ENCODE measurements at places on chromosomes 11 and 22.

DNA sequence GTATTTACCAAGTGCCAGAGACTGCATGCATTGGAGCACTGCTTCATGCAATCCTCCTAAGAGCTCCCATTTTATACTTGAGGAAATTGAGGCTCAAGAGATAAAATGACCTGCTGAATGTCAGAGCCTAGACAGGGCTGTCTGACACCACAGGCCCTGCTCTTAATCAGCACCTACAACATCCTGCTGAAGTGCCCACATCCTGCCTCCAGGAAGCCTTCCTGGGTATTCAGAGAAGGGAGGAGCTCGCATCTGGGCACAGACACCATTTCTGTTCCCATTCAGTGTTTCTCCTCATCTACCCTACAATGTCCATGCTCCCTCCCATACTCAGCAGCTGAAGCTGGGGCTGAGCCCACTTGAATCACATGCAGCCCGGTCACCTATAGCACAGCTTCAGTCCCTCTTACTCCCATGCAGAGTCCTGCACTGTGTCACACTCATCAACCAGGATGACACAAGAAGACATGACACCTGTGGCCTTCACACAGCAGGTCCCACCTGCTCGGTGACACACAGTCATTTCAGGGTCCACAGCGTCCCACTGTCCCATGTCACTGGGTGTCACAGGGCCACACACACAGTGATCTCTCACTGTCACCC lies 53.1 kb downstream of the PDE2A start:
- DNase-seq = no peak

DNA sequence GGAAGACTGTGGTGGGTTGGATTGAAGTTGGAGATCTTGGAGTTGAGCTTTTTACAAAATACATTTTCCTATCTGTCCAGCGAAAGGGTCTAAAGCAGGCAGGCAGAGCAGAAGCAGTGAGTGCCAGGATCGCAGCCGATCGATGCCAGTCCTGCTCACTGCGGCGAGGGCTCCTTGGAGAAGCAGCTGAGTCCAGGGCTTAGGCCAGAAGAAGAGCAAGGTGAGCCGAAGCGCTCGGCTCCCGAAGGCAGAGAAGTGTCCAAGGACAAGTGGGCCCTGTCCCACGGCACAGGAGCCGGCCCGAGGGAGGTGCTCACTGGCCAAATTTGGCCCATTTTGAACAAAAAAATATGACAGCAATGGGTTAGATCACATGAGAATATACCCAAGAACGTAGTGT lies 637.8 kb downstream of the BRD1 start:
- no peak for DNase-seq

- DNase-seq = no peak
These were observed 594.0 kb upstream of the TENM4 start for GRCh38 chr11:80034801-80035200.

DNA sequence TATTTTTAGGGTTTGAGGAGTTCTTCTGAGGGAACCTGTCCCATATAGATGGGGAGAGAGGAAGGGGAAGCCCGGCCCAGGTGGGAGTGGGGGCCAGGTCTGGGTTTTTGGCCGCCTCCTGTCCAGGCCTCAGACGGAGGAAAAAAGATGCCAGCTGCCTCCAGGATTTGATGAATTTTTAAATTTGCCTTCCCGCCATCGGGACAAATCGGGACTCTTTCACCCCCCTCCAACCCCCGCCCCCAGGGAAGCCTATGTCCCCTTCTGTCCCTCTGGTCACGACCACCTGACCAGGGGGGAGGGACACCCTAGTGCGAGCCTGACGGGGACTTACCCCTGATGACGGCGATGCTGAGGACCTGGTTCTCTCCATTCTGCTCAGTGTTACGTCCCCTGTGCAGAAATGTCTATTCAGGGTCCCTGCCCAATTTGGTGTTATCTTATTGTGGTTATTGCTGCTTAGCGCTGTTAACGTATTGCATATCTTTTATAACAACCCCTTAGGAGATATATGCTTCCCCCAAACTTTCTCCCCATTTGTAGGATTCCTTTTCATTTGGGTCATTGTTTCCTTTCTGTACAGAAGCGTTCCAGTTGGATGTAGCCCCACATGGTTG lies 115.9 kb upstream of the GRK3 start:
- no peak for DNase-seq

GRCh38 chr22:39205344-39206021 lies 39.3 kb downstream of the PDGFB start:
- DNase-seq = no peak

DNA sequence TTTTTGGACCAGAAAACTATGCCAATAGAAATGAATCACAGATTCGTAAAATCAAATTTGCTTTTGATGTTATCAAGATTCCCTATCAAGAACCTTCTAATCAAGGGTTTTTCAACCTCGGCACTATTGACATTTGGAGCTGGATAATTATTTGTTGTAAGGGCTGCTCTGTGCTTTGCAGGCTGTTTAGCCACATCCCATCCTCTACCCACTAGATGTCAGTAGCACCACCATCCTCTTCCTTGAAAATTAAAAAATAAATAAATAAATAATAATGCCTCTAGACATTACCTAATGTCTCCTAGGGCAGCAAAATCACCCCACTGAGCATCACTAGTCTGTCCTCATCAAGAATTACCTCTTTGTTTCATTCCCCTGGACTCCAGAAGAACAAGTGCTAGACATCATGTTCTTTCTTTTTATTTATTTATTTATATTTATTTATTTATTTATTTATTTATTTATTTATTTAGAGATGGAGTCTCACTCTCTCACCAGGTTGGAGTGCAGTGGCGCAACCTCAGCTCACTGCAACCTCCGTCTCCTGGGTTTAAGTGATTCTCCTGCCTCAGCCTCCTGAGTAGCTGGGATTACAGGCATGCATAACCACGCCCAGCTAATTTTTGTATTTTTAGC lies 744.7 kb downstream of the KCNA4 start:
- DNase-seq = no peak

GRCh38 chr11:113363996-113364641 lies 23.5 kb upstream of the ANKK1 start:
- DNase-seq = no peak

- DNase-seq = no peak
These were observed 42.9 kb downstream of the GAB4 start for GRCh38 chr22:16965083-16965482.

- no peak for DNase-seq
These were observed 28.6 kb upstream of the RASL10A start for GRCh38 chr22:29344137-29344536.

GRCh38 chr11:78290293-78291176 lies 101.8 kb downstream of the USP35 start:
- no peak for DNase-seq
